NT2/D1 (cell line): ENCODE measurements at places on chromosomes 2 and 18.

- DNase-seq = peak; percentile 75
Measured at GRCh38 chr2:39606585-39606984, 59.1 kb upstream of the TMEM178A start.

DNA sequence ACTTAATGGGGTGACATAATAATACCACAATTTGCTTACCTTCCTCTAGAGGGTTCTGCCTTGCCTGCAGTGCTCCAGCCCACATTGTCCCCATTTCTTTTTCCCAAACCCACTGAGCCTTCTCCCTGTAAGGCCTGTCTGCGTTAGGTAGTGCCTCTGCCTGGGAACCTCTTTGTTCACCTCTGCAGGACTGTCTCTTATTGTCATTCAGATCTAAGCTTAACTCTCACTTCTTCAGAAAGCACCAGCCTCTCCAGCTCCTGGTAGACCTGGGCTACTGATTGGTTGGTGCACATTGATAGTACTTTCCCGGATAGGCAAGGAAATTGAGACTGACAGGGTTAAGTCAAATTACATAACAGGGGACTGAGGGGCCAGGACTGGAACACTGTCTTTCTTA is 49.1 kb downstream of the CCDC85A start:
- peak; percentile 56 for DNase-seq

GRCh38 chr2:141699573-141699972 is 431.2 kb downstream of the LRP1B start:
- DNase-seq = no peak

DNA sequence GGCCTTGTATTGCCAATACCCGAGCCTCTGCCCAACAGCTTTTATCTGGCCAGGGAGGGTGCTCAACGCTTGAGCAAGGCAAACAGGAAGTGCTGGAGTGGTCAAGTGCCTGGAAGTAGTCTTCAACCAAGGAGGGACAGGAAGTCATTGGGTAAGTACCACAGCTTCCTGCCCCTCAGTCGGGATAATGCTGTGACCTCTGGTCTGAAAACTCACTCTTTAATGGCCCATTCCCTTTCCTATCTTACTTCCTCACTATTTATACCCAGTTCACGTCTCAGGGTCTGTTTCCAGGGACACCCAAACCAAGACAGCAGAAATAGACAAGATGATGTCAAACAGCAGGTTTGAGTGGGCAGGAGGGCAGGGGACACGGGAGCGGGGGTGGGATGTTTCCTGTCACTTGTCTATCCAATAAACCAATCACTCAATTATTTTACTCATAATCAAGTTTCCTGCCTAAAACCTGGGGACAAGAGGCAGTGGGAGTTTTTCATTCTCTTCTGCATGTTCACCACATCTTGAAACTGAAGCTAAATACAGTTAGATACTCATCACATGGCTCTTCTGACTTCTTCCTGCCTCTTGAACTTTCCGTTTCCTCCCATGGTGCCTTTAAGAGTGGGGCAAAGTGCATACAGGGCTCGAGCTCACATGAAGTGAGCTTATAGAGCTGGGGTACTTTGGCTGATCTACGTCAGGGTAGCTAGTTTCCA is 68.9 kb upstream of the CAB39 start:
- no peak for DNase-seq

DNA sequence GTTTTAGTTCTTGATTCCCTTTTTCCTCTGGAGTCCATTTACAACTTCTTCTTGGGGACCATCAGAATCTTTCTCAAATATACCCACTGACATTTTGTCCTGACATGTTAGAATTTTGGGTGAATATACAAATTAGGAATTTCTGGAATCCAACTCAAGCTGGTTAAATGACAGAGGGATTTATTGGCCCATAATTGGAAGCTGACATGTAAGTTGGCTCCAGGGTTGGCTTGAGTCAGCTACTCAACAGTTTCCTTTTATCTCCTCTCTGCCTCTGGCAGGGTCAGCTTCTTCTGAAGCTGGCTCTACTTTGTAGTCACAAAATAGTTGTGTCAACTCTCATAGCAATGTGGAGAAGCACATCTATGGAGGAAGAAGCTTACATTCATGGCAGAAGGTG is 36.6 kb upstream of the PPP1R1C start:
- no peak for DNase-seq

DNA sequence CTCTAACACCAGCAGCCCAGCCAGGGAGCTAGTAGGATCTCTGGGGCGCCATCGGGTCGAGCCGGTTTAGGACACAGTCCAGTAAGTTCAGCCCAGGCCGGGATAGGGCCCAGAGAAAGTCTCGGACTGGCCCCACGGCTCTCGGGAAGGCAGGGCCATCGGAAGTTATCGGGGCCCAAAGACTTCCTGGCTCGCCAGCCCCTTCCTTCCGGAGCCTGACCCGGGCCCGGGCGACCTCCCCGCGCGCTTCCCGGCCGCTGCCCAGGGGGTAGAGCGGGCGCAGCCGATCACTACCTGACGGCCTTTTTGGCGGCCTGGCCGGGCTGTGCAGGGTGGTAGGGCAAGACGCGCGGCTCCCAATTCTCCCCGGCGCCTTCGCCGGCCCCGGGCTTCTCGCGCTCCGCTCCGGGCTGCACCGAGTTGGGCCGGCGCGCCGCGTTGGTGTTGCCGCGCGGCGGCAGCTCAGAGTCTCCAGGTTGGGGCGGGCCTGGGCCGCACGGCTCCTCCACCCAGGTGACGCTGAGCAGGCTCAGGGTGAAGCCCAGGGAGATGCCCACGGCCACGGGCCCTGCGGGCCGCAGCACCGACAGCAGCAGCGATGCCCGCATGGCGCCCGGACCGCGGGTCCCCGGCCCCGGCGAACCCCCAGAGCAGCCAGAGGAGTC is 546 bp downstream of the CHPF start:
- DNase-seq = no peak

GRCh38 chr2:206477296-206477695 is 34.0 kb downstream of the ADAM23 start:
- DNase-seq = no peak

- no peak for DNase-seq
Measured at GRCh38 chr2:69298261-69298660, 88.8 kb downstream of the GFPT1 start.

DNA sequence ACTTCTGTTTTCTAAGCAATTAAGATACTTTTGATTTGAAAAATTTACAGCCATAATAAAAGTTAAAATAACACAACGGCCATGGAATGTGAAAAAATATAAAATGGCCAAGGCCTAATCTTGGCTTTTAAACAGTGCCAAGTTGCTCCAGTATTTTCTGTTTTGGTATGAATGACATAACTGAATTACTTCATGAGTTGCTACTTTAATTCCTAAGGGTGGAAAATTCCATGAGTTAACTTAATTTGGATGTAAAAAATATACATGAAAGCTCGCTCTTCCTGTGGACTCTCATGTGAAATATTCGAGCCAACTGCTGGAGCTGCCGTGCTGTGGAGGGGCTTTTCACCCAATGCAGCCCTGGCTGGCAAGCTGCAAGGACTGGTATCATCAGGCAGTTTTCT is 286.0 kb upstream of the CCDC68 start:
- DNase-seq = no peak

DNA sequence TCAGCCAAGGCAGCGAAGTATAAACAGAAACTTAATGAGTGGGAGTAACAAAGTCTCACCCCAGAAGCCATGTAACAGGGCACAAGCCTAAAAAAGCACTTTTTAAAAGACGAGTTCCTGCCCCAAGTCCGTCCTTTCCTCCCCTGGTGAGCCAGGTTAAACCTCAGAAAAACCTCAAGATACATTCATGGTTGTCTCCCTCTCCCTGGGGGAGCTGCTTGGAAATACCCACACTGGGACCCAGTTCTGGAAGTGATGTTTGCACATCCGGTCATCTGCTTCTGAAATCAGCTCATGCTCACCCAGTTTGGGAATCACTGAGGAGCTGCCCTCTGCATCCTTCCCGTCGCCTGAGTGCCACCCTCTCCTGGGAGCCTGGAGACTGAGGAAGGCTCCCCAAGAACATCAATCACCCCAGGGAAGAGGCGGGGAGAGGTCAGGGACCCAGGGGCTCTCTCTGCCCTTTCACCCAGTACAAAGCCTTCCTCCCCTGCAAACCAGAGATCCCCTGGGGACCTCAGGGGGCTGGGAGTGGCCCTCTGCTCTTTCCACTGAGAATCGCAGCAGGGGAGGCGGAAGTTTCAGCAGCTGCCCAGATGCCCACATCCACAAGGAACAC is 150.6 kb upstream of the AGAP1 start:
- no peak for DNase-seq

- DNase-seq = no peak
Measured at GRCh38 chr2:216860426-216861137, 718 bp upstream of the TNP1 start.

- DNase-seq = no peak
Measured at GRCh38 chr18:13576598-13576997, 149.8 kb downstream of the FAM210A start.

GRCh38 chr2:60837123-60837522 is 44.3 kb upstream of the REL start:
- no peak for DNase-seq

DNA sequence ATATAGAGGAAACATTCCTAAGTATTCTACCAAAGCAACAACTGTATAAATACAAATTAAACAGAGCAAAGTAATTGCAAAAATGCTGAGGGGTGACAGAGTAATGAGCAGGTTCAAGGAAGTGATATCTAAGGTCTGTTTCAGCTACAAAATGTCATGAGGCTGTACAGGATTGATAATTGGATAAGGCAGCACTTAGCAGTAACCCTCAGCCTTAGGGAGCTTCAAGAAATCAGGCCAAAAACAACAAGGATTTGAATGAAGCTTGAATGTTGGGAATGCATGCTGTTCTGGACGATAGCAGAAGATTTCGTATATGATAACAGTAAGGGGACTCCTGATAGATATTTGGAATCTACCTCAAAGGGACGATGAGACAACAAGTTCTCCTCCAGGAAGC is 142.0 kb upstream of the MMADHC start:
- no peak for DNase-seq

DNA sequence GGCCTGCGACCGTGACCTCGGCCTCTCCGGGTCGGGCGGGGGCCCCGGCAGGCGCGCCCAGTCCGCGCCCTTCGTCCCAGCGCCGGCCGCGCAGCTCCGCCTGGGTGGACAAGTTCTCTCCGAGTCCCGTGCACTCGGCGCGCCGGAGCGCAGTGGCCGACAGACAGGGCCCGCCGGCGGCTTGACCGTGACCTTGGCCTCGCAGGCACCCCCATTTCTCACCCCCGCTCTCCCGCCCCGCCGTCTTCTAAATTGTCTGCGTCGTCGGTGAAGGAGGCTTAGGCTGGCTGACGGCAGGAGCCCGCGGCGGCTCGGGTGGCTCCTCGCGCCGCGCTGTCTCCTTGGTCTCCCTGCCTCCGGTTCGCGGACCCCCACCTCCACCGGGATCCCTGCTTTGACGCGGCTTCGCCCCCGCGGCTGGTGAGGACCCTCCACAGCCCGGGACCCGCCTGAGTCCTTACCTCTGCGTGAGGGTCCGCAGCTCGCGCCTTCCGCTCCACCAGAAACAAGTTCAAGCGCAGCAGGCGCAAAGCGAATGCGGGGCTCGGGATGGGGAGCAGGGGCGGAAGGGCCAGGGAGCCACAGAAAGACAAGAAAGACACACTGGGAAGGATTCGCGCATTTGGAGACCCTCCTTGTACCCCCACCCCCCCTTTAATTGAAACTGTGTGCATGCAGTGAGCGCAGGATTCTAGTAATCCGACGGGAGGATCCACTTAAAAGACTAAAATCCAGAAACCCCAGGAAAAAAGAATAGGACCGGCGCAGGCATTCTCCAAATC is 4.0 kb downstream of the PTGR3 start:
- no peak for DNase-seq

DNA sequence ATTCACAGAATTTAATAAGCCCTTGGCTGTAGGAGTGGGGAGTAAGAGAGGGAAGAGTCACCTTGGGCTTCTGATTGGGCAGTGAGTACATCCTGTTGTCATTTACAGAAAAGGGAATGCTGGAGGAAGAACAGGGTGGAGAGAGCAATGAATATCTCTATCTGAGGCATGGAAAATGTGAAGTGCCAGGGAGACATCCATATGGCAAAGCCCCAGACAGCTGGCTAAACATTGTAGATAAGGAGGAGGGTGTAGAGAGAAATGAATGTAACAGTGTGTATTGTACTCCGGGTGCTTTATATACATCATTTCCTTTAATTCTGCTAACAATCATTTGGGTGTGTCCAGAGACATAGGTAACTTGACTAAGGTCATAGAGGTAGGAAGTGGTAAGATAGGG is 103.5 kb downstream of the UPP2 start:
- DNase-seq = no peak

DNA sequence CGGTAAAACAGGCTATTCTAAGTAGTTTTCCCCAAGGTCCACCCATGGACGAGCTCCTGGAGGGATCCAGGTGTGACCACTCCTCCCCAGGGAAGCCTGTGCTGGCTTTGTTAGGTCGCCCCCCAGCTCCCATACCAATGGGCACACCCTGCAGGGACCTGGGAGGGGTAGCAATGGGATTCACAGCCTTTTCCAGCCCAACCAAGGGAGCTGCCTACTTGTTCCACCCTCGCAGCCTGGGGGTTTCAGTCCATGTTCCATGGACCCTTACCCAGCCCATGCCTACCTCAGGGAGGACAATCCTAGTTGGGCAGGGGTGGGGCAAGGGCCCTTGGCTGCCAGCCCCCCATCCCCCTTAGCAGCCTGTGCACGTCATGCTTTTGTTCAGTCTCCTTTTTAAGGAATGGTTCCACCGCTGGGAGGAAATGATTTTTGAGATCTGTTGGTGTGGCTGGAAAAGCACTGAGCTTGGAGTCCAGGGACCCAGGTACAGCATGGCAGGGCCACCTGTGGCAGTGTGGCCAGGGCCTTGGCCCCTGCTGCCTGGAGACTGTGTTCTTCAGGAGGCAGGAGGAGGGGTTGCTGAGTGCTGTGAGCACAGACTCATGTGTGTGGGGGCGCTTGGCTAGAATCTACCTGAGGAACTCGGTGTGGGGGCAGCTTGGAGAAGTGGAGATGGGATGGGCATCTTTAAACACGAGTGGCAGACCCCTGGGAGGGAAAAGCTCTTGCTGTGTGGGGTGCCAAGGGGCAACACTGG is 166.8 kb downstream of the TWIST2 start:
- DNase-seq = no peak

- no peak for DNase-seq
Measured at GRCh38 chr2:152624805-152625204, 92.5 kb downstream of the PRPF40A start.

DNA sequence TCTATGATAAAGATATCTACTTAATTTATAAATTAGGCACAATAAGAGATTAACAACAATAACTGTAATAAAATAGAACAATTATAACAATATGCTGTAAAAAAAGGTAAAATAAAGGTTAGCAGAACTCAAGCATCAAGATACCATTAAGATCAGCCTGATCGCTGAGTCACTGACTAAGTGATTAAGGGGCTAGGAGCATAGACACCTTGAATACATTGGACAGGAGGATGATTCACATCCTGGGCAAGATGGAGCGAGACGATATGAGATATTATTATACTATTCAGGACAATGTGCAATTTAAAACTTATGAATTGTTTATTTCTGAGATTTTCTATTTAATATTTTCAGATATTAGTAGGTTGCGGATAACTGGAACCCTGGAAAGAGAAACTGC is 1277.8 kb upstream of the ZEB2 start:
- DNase-seq = no peak

- DNase-seq = no peak
Measured at GRCh38 chr2:105600949-105601794, 143.5 kb upstream of the NCK2 start.

DNA sequence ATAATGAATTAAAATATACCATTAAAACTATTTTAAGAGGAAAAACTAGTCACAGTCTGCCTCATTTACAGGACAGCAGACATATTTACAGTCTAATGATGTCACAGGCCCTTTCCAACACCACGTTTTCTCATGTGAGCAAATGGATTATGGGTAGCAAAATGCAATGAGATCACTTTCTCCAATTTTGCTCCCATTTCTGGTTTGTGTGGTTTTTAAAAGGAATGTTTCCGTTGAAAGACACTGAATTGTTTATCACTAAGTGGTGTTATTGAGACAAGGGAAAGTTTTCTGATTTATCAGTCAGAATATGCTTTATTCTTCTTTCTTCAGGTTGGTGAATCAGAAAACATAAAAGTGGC is 11.4 kb upstream of the NR4A2 start:
- DNase-seq = no peak
